ENCODE measurements at places on chromosomes 12 and 14.
A peak's percentile ranks its signal among the peaks of the same experiment; 100 is the strongest.

DNA sequence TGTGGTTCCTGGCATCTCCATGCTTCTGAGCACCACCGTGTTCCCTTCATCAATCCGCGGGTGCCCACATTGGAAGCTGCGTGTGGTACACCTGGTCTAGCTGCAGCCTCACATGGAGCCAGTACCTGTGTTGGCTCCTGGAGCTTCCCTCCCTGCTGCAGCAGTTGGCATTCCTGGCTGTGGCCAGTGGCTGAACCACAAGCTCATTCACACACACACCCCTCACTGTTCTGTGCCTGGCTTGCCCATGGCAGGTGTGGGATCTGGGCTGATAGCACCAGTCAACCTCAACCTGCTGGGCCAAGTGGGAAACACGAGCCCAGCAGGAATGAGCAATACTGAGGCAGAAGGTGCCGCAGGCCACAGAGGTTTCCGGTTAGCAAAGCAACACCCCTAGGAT, 256.2 kb upstream of the LRFN5 start:
- no peak for DNase-seq

DNA sequence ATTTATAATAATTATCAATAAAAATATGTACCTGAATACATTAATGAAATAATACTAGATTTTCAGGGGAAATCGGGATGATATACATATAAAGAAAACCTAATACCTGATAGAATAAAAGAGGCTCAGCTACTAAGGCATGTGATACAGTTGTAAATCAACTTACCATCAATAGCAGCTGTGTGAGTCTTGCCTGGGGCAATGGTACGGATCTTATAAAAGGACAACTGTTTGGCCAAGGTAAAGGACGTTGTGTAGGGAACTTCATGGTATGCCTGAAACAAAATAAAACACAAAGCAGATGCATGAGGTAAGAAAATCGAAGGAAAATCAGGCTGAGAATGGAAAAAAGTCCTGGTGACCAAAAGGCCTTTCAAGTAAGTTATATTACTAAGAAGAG, 25.4 kb downstream of the NEK9 start:
- DNase-seq = no peak

- no peak for DNase-seq
Observed at GRCh38 chr12:19373586-19373985, 65.7 kb upstream of the AEBP2 start.

GRCh38 chr12:34396861-34397590, 374.7 kb downstream of the ALG10 start:
- DNase-seq = no peak

GRCh38 chr12:2192231-2192630, 139.4 kb downstream of the CACNA1C start:
- no peak for DNase-seq

GRCh38 chr12:104263580-104264358, 39.8 kb upstream of the EID3 start:
- peak; percentile 91 for DNase-seq

DNA sequence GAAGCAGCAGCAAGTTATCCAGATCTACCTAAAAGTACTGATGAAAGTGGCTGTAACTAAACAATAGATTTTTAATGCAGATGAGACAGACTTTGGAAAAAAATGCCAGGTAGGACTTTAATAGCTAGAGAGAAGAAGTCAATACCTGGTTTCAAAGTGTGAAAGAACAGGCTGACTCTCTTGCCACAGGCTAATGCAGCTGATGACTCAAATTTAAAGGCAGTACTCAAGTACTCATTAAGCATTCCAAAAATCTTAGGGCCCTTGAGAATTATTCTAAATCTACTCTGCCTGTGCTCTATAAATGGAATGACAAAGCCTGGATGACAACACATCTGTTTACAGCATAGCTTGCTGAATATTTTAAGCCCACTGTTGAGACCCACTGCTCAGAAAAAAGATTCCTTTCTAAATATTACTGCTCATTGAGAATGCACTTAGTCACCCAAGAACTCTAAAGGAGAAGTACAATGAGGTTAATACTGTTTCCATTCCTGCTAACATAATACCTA, 68.6 kb upstream of the SYT1 start:
- DNase-seq = no peak

DNA sequence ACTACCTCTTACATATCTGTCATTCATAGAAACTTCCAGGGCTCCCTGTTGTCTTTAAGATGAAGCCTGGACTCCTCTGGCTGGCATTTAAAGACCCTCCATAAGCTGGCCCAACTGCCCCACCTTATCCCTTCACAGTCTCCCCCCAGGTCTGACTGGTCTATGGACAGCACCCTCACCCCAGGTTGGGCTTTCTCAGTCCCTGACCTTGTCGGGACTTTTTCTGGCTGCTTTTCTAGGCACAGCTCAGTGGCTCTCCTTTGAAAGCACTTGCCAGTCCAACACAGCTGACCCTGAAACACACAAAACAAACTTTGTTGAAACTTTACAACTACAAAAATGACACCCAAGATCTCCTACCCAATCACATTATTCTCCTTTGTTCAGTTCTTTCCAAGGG, 13.9 kb upstream of the MYH7 start:
- no peak for DNase-seq

DNA sequence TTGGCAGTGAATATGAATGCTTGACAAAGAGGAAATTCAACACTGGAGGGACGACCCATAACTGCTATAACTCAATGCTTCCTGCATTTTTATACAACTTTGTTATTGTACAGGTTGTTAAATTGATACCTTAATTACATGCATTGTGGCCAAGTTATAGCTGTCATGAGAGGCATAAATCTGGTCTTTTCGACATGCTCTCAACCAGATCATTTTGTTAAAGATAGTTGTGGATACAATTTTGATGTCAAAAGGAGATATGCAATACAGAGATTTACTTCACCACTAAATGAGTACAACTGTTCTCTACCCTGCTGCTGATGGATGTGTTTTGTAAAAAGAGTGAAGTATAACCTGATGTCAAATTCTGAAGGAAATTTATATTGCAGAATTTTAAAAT, 946.0 kb downstream of the GALC start:
- DNase-seq = no peak

GRCh38 chr14:51118993-51119392, 24.1 kb upstream of the TRIM9 start:
- no peak for DNase-seq

DNA sequence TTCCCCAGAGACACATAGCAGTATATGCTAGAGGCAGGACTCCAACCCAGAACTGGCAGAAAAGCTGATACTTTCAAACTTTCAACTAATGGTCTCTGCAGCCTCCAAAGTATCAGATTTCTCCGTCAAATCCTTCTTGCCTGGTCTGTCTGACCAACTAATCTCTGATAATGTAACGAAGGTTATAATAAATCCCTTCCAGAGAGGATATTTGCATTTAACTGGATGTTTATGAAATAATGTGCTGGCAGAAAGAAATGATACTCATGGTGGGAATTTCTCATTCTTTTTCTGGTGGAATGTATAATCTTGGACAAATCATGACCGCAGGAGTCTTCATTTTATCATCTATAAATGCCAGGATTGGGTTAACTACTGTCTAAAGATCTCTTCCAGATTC, 860.3 kb downstream of the DIO2 start:
- DNase-seq = no peak

DNA sequence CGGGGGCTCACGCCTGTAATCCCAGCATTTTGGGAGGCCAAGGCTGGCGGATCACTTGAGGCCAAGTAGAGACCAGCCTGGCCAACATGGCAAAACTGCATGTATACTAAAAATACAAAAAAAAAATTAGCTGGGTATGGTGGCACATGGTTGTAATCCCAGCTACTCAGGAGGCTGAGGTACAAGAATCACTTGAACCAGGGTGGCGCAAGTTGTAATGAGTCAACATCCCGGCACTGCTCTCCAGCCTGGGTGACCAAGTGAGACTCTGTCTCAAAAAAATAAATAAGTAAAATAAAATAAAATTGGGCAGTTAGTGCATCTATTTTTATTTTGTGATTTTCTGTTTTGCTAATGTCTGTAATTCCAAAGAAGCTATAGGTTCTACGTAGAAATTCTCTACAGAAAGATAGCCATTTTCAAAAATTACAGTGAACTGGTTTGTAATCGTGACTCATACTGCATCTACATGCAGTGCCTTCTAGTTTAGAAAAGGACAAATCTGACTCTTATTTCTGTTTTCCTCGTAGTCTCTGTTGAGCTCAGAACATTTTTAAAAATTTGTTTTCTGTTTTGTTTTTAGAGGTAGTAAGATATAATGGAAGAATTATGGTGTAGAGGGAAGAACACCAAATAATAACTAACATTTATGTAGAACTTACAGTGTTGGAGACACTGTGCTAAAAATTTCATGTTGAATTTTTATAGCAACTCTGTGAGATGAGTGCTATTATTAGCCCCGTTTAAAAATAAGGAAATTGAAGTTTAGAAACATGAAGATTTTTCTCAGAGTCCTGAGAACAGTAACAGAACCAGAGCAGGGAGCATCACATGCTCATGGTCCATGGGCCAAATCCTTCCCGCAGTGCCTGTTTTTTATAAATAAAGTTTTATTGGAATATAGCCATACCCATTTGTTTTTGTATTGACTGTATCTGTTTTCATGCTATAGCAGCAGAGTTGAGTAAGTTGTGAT, 201.2 kb downstream of the SYNE2 start:
- DNase-seq = peak; percentile 50

DNA sequence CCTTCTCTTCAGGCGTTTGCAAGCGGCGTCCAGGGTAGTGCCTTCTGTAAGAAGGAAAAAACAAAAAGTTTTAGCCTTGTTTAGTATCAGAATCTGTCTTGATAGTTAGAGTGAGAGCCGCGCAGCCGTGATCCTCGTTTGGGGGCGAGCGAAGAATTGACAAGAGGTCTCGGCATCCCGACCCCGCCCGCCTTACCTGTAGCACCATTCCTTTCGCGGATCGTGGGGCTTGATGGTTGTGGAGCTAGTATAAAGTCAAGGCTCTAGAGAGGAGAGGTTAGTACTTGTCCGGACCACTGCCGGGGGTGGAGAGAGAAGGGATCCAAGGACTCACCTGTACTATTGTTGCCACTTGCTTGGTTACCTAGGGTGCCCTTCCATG, 494 bp downstream of the TMTC3 start:
- DNase-seq = no peak

DNA sequence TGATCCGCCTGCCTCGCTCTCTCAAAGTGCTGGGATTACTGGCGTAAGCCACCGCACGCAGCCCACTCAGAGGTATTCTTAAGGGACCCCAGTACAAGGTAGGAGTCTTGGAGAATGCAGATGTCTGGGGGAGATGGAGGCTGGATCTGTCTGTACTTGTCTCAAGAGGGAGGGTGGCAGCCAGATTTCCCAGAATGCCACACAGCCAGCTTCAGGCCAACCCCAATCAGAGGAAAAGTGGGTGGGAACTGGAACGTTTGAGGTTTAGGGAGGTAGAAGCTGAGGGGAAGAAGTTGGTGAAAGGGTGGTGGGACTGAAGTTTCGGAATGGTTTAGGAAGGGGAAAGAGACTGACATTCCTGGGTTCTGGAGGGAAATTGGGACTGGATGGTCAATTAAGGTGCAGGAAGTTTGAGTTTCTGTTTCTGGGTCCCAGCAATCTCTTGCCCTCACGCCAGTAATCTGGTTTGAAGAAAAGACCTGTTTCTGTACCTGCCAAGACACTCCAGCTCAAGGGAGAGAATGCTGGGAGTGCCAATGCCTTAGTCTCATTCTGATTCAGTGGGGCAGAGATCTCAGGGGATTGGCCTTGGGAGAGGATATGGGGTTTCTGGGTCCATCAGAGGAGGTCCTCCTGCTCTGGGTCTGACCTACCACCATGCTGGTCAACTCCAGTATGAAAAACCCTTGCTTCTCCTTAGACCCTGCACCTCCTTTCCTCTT, 8.1 kb upstream of the ZNF385A start:
- no peak for DNase-seq

DNA sequence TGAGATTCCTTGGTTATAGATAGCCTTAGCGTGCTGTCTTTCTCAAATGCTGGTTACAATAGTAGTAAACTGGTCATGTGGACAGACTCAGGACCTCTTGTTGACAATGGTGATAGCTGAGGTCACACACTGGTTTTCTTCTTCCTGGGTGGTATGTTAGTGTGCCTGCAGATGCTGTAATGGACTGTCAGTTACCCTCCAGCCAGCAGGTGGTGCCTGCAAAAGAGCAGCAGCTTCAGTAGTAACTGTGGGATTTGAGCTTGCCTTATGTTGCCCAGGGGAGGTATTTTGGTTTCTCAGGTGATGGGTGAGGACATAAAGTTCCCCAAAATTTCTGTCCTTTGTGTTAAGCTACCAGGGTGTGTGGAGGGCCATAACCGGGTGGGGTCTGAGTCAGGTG, 33.7 kb upstream of the SCAF11 start:
- no peak for DNase-seq

GRCh38 chr14:22084393-22085281, 411.0 kb upstream of the OR4E1 start:
- peak; percentile 62 for DNase-seq

- DNase-seq = no peak
Observed at GRCh38 chr12:107311682-107312081, 218.3 kb upstream of the CRY1 start.

GRCh38 chr14:85118274-85118673, 411.7 kb upstream of the FLRT2 start:
- DNase-seq = no peak

- DNase-seq = peak; percentile 73
Observed at GRCh38 chr12:132761032-132761920, at the start of gene ANKLE2. TSS of gene ANKLE2 (minus strand) at chr12:132761832. CDS start at chr12:132761798, 34 bp downstream.

DNA sequence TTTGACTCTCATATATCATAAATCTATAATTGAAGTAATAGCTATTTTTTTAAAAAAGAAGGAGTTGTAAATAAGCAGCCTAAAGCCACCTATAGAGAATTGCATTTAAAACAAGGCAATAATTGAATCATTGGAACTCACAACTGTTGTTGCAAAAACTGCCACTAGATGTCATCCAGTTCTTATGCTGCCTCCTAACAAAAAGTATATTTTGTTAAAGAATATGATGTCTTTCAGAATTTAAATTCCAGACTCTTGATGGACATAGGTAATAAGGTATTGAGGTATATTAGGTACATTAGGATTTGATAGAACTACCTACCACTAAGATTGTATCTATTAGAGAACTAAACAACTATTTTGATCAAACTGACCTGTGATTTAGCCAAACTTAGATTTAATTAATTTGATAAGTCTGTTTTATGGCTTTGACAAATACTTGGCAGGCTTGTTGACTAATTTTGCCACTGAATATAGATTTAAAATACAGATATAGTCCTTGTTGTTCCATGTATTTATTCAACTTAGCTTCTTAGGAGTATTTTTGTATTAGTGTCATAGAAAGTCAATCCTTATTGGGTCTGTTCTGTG, 401.4 kb downstream of the RPL10L start:
- DNase-seq = peak; percentile 37

DNA sequence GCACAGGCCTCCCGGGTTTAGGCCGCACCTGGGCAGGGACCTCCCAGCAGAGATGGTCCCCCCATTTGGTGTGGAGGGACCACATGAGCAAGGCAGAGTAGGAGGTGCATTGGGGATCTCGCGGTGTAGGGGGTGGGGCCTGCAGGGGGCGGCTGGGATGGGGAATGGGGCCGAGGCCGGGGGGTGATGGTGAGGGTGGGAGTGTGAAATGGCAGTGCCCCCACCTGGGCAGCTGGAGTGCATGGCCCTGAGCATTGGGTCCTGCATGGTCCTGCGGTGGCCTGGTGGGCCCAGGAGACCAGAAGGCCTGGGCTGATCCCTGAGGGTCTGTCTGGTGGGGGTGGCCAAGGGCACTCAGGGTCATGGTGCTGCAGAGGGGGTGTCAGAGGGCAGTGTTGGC, 111.8 kb downstream of the KIF26A start:
- no peak for DNase-seq

- no peak for DNase-seq
Observed at GRCh38 chr12:79033788-79034187, 169.2 kb downstream of the SYT1 start.
